ENCODE measurements at places on chromosomes 3 and 15.

DNA sequence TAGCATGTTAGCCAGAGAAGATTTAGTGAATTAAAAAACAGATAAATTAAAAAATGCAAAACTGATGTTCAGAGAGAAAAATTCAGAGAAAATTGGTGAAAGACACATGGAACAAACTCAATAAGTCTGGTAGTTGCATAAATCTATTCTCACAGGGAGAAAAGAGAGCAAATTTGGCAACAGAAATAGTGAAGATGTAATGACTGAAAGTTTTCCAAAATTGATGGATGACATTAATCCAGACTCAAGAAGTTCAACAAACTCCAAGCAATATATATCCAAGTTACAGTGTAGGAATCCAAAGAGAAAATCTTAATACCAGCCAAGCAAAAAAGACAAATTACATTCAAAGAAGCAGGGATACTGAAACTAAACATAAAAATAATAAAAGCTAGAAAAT lies 302.7 kb upstream of the ARPP21 start:
- no peak for DNase-seq

GRCh38 chr15:59522988-59523461 lies 85.0 kb downstream of the FAM81A start:
- DNase-seq: no peak

GRCh38 chr3:99647081-99647480 lies 8.7 kb downstream of the COL8A1 start:
- no peak for DNase-seq

- no peak for DNase-seq
Measured at GRCh38 chr3:158165730-158166129, 55.8 kb downstream of the RSRC1 start.

GRCh38 chr15:47669221-47669620 lies 48.1 kb upstream of the SEMA6D start:
- no peak for DNase-seq

DNA sequence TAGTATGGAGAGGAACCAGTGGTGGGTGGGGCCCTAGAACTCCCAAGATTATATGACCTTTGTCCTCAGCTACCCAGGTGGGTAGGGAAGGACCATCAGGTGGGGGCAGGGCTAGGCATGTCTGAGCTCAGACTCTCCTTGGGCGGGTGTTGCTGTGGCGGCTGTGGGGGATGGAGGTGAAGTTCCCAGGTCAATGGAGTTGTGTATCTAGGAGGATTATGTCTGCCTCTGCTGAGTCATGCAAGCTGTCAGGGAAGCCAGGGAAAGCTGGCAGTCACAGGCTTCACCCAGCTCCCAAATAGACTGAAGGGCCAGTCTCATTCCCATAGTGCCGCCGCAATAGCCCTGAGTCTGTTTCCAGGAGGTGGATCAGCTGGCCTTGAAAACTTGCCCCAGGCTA lies 139.7 kb upstream of the CFAP20DC start:
- DNase-seq: no peak

GRCh38 chr3:147422601-147423536 lies 13.7 kb downstream of the ZIC1 start:
- no peak for DNase-seq

GRCh38 chr3:9862391-9863057 lies 17.5 kb downstream of the CIDEC start:
- peak; percentile 67 for DNase-seq

DNA sequence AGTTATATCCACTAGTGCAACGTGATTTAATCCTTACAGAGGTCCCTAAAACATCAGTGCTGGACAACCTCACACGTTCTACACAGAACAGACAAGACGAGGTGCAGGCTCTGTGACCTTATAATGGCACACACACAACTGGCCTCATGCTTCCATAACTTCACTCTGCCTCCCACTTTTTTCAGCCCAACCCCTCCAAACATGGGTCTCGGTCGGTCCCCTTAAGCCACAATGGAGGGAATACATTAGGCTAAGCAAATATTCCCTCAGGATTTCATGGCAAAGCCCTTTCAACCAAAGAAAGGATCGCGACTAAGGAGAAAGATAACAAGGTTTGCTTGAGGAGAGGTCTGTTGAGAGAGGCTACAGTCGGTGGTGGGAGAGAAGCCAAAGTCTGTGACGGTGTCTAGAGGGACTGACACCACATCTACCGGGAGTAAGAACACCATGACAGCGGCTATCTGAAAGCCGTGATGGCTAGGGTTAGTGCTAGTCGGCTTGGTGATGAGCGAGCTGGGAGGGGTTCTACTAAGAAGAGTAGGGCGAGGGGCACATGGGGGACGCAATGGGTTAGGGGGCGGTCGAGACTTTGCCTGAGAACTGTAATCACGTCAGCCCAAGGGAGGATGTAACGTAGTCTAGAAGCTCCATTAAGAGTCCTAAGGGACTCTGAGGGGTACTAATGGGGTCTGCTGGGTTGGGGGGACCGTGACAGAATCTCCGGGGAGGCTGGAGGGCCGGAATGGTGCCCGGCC lies 1.0 kb downstream of the MYO9A start:
- no peak for DNase-seq

- no peak for DNase-seq
Measured at GRCh38 chr15:47362118-47362905, 355.0 kb upstream of the SEMA6D start.

DNA sequence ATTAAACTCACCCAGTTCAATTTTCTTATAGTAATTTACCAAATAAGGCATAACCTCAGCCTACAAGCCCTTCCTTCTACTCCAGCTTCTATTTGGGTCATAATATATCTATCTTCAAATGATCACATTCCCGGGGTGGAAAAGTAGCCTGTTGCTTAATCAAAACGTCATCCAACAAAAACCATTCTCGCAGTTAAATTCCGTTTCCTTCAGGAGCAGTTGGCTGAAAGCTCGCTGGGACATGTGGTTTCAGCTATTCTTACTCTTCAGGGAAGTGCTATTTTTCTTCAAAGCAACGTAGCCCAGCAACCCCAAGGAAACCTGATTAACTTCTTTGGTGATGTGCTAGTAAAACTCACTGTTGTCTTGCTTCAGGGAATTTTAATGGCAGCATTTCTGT lies 59.6 kb downstream of the MAGI1 start:
- DNase-seq: no peak

- no peak for DNase-seq
Measured at GRCh38 chr15:78342021-78342420, 1.9 kb downstream of the CRABP1 start.

DNA sequence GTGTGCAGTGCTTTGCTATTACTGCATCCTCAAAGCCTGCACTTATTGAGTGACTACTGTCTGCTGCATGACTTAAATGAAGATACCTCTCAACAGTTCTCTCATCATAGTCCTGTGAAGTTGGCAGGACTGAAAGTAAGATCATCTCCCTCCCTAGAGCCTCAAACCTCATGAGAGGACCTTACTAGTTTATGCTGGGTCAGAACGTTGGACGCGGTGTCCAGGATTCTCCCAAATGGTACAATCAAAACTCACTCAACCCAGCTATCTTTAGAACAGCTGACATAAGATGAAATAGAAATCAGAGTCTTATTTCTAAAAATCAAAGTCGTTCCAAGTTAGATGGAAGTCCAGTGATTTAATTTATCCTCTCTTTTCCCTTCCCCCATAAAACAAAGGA lies 219.7 kb downstream of the PDZRN3 start:
- DNase-seq: no peak

- DNase-seq: no peak
Measured at GRCh38 chr15:35117543-35118265, 32.6 kb upstream of the NANOGP8 start.

- DNase-seq: no peak
Measured at GRCh38 chr15:56339594-56339993, 25.6 kb upstream of the TEX9 start.

GRCh38 chr15:66386204-66387123 lies at the start of gene MAP2K1:
Gene MAP2K1 (plus strand): TSS chr15:66386912. CDS start chr15:66387348, 436 bp downstream.
- peak; percentile 96 for DNase-seq

GRCh38 chr15:80177156-80177555 lies 24.4 kb downstream of the FAH start:
- DNase-seq: no peak

DNA sequence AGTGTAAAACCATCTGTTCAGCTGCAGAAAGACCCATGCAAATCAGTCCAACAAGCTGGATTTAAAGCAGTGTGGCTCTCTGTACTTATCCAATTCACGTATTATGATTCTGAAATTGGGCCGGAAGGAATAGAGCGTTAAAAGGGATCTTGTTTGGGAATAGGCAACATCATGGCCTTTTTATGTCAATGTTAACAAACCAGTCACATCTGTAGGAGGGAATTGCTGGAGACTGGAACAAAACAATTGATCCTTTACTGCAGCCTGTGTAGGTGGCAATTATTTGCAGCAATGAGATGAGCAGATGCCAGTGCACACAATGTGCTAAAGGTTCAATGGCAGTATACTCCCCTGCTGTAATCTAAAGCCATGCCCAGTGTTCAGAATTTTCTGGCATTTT lies 887.4 kb upstream of the ROBO1 start:
- DNase-seq: no peak

- DNase-seq: no peak
Measured at GRCh38 chr15:27989838-27990237, 109.3 kb downstream of the OCA2 start.

DNA sequence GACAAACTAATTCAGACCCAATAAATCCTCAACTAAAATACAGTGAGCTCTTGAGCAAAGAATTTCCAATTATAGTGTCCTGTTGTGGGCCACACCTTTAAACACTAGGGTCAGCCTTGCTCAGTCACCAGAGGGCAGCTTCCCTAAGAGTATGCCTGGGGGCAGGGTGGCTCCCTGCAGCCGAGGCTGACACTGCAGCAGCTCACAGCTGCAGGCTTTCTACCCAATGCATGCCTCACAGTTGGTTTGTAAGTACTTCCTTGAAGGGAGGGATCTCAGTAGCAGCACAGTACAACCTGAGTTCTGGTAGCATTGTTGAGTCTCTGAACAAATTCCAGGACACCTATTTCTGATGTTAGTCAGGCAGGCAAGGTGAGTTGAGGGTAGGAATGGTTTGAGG lies 335.6 kb downstream of the TUSC7 start:
- no peak for DNase-seq

DNA sequence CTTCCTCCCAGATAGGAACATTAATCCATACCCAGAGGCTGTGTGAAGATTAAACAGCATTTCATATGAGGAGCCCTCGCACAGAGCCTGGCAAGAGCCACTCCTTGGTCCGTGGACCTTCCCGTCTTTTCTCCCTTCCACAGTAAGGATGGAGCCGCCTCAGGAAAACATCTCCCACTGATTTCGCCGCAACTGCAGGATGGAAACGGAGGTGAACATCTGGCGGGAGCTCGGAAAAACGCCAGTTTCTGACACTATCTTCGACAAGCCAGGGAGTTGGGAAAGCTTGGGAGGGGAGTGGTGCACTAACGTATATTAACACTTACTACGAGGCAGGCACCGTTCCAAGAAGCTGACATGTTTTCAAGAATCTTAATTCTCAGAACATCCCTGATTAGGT lies 157.9 kb downstream of the XXYLT1 start:
- DNase-seq: no peak

GRCh38 chr3:105979961-105980360 lies 111.1 kb upstream of the CBLB start:
- DNase-seq: no peak

- DNase-seq: no peak
Measured at GRCh38 chr3:195210266-195210973, 60.5 kb downstream of the XXYLT1 start.

GRCh38 chr3:153679714-153680113 lies 441.5 kb upstream of the ARHGEF26 start:
- no peak for DNase-seq

- DNase-seq: no peak
Measured at GRCh38 chr3:37899711-37900306, 38.1 kb downstream of the CTDSPL start.

- DNase-seq: no peak
Measured at GRCh38 chr3:10975695-10976234, 16.8 kb upstream of the SLC6A1 start.

- peak; percentile 53 for DNase-seq
Measured at GRCh38 chr15:31974855-31975829, 55.2 kb upstream of the CHRNA7 start.

DNA sequence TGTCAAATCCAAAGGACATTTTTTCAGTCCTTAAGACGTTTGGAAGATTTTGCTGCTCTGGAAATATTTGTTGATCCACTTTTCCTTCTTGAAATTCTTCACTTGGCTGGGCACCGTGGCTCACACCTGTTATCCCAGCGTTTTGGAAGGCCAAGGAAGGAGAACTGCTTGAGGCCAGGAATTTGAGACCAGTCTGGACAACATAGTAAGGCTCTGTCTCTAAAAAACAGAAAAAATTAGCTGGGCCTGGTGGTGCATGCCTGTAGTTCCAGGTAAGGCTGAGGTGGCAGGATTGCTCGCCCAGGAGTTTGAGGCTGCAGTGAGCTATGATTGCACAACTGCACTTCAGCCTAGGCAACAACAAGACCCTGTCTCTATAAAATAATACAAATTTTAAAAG lies 173.9 kb upstream of the MITF start:
- DNase-seq: no peak

GRCh38 chr15:57640930-57641682 lies 49.4 kb downstream of the MYZAP start:
- peak; percentile 29 for DNase-seq

- DNase-seq: no peak
Measured at GRCh38 chr3:99686469-99686868, 48.1 kb downstream of the COL8A1 start.

DNA sequence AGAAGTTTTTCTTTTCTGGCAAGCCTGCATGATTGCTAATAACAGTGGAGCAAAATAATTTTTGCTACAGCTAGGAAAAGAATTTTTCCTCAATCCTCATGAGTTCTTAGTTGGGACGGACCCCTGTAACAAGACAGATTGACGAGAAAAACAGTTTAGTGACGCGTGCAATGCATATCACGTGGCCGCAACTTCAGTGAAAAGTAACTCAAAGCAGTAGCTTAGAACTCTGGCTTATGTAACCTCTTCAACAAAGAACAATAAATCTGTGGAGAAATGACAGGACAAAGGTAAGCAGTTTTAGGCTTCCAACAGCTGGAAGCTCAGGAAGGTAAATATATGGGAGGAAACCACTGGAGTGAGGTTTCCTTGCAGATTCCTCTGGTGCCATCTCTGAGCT lies 19.7 kb downstream of the FAM107A start:
- no peak for DNase-seq

DNA sequence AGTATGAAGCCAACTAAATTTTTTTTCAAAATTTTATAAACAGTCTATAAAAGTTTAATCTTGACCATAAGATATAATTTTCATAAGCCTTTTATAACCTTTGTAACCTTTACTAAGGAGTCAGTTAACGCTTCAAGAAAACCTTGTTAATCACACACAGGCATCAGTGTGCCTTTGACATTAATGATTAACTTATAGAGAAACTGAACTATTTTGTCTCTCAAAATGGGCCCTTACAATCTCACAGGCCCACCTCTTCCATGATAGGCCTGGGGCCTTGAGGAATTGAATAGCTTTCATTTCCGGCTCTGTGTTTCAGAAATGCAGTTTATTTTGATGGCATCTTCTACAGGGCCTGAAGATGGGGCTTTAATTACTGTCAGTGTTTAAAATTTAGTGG lies 70.1 kb downstream of the CD200 start:
- DNase-seq: no peak

DNA sequence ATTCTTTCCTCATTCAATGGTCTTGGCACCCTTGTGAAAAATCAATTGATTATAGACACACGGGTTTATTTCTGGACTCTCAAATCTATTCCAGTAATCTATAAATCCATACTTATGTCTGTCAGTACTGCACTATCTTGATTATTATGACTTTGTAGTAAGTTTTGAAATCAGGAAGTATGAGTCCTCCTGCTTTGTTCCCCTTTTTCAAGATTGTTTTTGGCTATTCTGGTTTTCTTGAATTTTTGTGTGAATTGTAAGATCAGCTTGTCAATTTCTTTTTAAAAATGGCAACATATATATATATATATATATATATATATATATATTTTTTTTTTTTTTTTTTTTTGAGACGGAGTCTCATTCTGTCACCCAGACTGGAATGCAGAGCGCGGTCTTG lies 32.3 kb upstream of the CFAP20DC start:
- DNase-seq: no peak

Measured in GM10248 (cell line).